ENCODE measurements at places on chromosomes 2 and 18. TPM values are rescaled to one million over a fixed set of nuclear protein-coding genes. Genes with fewer than 3 reads are reported as not detected.

RGPD4 gene
- total RNA-seq: not detected

PJVK gene
- total RNA-seq: 3.8 TPM

MBP gene
- 29.1 TPM for total RNA-seq

ICOS gene
- total RNA-seq: not detected

TYMS gene
- 22.1 TPM for total RNA-seq

MAB21L4 gene
- 2.5 TPM for total RNA-seq

GNAL gene
- 14.7 TPM for total RNA-seq

ECEL1 gene
- total RNA-seq: 2.2 TPM

IL18RAP gene
- 0.07 TPM for total RNA-seq

NFE2L2 gene
- total RNA-seq: 77.9 TPM

FIGLA gene
- not detected for total RNA-seq

TEX51 gene
- total RNA-seq: not detected

ANKRD53 gene
- 0.54 TPM for total RNA-seq

C18orf54 gene
- 3.4 TPM for total RNA-seq

UGT1A4 gene
- total RNA-seq: not detected

TEKT4 gene
- total RNA-seq: not detected

SMPD4 gene
- total RNA-seq: 64.8 TPM

HAAO gene
- 2.8 TPM for total RNA-seq

IL1R2 gene
- not detected for total RNA-seq

NIFK gene
- 82.0 TPM for total RNA-seq

DRC1 gene
- total RNA-seq: 0.13 TPM

TSGA10 gene
- 8.3 TPM for total RNA-seq

GAD1 gene
- 0.82 TPM for total RNA-seq

SNORC gene
- 2.5 TPM for total RNA-seq

DTNA gene
- 19.3 TPM for total RNA-seq

NEB gene
- total RNA-seq: 0.68 TPM

MPP4 gene
- not detected for total RNA-seq

KLHL14 gene
- total RNA-seq: 3.6 TPM

SERPINB10 gene
- not detected for total RNA-seq

SLC9A4 gene
- 3.2 TPM for total RNA-seq

ACSL3 gene
- total RNA-seq: 98.6 TPM

ANKRD29 gene
- 0.27 TPM for total RNA-seq

RBM45 gene
- total RNA-seq: 7.6 TPM

CXCR4 gene
- total RNA-seq: 0.88 TPM

SLC9A2 gene
- total RNA-seq: 3.4 TPM

CLEC4F gene
- not detected for total RNA-seq
